Right ventricle myocardium inferior (tissue), 1 donor: ENCODE measurements at places on chromosomes 6 and 20.

DNA sequence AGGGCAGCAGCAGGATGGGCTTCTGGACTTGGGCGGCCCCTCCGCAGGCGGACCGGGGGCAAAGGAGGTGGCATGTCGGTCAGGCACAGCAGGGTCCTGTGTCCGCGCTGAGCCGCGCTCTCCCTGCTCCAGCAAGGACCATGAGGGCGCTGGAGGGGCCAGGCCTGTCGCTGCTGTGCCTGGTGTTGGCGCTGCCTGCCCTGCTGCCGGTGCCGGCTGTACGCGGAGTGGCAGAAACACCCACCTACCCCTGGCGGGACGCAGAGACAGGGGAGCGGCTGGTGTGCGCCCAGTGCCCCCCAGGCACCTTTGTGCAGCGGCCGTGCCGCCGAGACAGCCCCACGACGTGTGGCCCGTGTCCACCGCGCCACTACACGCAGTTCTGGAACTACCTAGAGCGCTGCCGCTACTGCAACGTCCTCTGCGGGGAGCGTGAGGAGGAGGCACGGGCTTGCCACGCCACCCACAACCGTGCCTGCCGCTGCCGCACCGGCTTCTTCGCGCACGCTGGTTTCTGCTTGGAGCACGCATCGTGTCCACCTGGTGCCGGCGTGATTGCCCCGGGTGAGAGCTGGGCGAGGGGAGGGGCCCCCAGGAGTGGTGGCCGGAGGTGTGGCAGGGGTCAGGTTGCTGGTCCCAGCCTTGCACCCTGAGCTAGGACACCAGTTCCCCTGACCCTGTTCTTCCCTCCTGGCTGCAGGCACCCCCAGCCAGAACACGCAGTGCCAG lies at the start of gene TNFRSF6B:
Gene TNFRSF6B, plus strand, starts transcription at position 25 of the 729 bp plus-strand sequence. Its CDS starts 116 bp downstream, at position 141.
- DNase-seq, result peak; percentile 53

DNA sequence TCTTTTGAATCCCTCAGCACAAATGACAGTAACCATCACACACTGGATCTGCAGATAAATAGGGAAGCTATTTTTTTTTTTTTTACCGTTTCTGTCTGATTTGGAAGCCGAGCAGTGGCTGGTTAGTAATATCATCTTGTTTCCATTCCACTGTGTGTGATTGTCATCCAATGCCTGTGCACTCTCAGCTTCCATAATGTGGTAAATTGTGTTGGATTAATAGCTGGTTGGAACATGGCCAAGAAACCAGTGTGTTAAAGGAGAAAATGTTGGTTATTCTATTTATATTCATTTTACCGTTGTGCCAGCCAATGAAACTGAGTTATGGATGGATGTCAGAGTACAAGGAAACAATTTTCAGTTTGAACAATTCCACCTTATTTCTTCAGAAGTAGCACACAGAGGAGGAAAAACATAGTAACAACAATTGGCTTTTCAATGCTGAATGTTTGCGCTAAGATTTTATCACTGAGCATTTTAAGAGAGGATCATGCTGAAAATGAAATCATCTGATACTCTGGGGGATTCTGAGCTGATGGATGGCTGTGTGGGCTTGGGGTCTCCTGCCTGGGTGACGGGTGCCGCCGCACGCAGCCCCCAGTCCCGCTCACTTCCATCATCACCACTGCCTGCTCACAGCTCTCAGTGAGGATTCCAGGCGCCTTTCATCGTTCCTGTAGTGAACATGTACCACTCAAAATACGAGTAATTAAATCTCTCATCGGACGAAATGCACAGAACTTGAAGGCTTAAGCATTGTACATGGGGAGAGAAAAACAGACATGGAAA lies 40.7 kb upstream of the EXOC2 start:
- no peak for DNase-seq

DNA sequence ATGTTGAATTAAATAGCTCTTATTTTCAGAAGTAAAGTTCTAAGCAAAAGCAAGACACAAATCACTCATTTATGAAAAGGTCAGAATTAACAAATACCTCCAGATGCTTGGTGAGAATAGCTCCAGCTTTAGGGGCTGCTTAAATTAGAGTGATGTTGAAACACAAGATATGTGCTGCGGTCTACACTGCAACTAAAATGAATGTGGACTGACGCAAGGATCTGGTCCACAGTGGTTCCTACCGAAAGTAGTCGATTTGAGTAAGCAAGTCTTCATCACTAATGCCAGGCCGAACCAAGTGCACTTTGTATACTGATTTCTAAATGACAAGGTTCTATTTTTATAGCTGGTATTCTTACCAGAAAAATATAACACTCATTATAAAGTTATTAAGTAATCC lies 96.3 kb downstream of the PRDM1 start:
- DNase-seq, result no peak

DNA sequence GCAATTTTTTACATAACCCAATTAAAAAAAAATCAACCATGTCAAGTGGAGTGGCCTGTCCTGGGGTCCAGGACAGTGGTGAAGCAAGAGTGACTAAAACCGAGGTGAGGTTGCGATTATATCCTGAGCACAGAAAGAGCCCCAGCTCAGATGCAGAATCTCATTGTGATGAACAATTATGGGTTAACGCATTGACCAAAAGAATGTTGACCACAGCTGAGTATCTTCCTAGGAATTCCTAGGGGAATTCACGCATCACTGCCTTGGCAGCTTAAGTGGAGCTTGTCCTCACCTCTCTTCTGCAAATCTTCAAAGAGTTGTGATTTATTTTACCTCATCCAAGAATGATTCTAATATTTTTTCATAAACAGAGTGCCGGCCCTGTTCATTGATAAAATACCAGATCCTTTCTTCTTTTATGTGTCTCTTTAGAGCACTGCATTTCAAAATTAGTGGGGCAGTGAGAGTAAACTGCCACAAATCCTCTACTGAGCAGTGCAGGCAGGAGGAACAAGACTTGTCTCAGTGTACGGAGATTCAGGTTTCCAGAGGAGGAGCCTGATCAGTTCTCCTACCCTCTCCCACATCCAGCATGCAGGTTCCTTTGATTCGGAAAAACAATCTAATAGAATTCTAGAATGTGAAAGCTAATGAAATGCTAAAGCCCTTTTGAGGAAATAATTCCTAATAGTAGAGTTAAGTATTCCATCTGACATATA lies 60.1 kb upstream of the ZNF184 start:
- no peak for DNase-seq

GRCh38 chr6:211871-212497 lies 80.3 kb upstream of the DUSP22 start:
- DNase-seq, result no peak
